ENCODE measurements at places on chromosomes 12 and 14. TPM values are rescaled to one million over a fixed set of nuclear protein-coding genes. Genes with fewer than 3 reads are reported as not detected.

DNA sequence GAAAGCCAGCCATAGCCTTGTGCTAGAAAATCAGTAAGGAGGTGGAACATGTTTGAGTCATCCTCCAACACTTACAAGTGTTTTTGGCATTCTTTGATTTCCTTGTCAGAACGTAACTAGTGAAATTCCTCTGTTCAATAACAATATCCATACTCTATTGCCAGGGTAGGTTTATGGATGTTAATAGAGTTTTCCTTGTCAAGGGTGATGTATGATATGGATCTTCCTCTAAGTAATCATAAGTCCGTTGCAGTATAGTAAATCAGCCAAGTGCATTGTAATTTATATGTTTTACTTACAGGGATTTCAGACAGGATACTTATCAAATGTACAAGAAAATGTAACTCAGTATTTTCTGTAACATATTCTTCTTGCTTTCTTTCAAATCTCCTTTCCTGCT lies 19.4 kb downstream of the NAV3 start:
- H3K36me3 ChIP-seq: no peaks in the 10 kb centered on the region
- H3K27ac ChIP-seq: no peak overlapping the region
- peaks cover 8% of the 10 kb centered on the region for H3K4me1 ChIP-seq

- H3K4me1 ChIP-seq: no peaks in the 10 kb centered on the region
- no peak overlapping the region for H3K27ac ChIP-seq
- DNase-seq: no peak
- H3K27me3 ChIP-seq: no peaks in the 10 kb centered on the region
Observed at GRCh38 chr14:68718023-68718990, 74.6 kb downstream of the ZFP36L1 start.

GRCh38 chr14:75547552-75548250 lies 25.4 kb downstream of the BATF start:
- no peaks in the 10 kb centered on the region for H3K4me1 ChIP-seq
- no peak for DNase-seq
- no peak overlapping the region for H3K27ac ChIP-seq
- H3K27me3 ChIP-seq: no peaks in the 10 kb centered on the region

Gene INSM2
- total RNA-seq: 0.12 TPM

Measured in lung (tissue), 17 donors.